ENCODE measurements at places on chromosomes 3 and 15.

GRCh38 chr3:1907911-1908310 is 190.8 kb upstream of the CNTN4 start:
- DNase-seq, result peak; percentile 29

DNA sequence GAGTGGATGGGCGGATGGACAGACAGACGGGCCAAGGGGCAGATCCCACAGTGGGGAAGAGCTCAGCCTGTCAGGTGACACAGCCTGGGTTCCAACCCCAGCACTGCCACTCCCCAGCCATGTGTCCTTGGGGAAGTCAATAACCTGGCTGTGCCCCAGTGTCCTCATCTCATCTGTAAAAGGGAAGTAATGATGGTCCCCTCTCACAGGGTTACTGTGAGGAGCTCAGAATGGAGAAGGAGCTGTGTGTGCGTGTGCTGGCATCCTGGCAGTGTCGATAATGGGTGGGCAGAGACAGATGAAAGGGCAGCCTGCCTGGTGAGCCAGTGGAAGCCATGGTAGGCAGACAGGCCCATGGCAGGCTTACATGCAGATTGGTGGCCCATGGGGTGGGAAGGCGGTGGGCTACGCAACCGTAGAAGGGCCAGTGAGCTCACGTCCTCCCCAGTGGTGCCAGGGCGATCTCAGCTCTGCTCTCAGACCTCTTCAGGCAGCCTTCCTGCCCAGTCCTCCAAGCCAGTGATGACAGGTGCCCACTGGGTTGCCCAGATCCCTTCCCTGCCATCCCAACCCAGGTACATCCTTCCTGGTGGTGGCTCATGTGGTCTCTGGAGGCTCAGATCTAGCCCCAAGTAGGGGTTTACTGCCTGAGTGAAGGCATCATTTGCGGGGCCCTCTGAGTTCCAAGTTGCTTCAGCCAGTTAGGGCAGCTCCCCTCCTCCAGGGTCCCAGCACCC is 2.3 kb upstream of the DNAJB8 start:
- no peak for DNase-seq

GRCh38 chr15:33451385-33451784 is 140.6 kb downstream of the RYR3 start:
- no peak for DNase-seq

DNA sequence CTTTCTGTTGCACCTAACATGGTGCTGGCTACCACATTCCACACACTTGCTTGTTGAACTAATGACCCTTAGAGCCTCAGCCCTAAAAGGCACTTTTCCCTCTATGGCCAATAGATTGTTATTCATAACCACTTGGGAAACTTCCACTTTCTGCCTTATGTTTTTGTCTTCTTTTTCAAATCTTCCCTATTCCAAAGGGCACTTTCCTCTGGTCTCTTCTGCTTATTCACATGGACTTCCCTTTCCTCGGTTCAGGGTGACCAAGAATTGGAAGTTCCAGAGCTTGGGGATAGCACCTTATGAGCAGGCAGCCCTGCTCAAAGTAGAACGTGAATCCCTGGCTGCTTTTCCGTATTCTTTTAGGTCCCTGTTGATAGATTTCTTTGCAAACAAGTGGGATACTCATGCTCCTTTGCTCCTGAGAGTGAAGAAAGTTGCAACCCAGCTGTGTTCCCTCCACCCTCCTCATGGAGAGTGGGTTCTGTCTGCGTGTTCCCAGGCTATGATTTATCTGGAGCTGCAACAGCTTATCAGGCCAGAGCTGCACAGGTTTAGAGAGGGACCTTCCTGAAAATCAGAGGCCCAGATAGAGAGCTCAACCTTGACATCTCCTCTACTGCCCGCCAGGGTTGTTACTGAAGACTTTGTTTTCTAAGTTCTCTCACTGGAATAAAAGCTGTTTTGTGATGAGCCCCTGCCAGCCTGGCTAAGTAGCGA is 58.8 kb upstream of the MYZAP start:
- no peak for DNase-seq

- DNase-seq, result no peak
Observed at GRCh38 chr3:25885544-25885943, 95.7 kb downstream of the OXSM start.

GRCh38 chr3:14892226-14892625 is 55.2 kb upstream of the NR2C2 start:
- DNase-seq, result no peak

Data from spinal cord (tissue), 10 donors.